Ammon's horn (tissue), 1 donor: ENCODE measurements at places on chromosomes 7 and 10.

GRCh38 chr10:113035732-113036312 is 85.8 kb downstream of the TCF7L2 start:
- DNase-seq = no peak

DNA sequence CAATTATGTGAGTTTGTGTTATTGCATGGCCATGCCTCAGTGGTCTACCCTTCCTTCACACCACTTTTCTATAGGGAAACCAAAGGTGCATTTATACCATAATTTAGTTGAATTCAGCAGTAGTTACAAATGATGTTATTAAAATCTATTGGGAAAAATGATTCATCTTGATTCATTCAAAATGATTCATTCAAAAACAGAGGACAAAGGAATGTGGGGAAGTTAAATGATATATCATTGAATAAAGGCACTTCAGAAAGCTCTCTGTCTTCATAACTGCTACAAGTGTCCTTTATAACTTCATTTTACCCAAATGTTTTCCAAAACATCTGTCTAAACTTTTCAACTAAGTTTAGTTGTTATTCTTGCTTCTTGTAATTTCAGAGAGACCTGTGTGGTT is 722.9 kb downstream of the GRM8 start:
- no peak for DNase-seq

GRCh38 chr10:60349426-60349825 is 40.2 kb downstream of the ANK3 start:
- no peak for DNase-seq

DNA sequence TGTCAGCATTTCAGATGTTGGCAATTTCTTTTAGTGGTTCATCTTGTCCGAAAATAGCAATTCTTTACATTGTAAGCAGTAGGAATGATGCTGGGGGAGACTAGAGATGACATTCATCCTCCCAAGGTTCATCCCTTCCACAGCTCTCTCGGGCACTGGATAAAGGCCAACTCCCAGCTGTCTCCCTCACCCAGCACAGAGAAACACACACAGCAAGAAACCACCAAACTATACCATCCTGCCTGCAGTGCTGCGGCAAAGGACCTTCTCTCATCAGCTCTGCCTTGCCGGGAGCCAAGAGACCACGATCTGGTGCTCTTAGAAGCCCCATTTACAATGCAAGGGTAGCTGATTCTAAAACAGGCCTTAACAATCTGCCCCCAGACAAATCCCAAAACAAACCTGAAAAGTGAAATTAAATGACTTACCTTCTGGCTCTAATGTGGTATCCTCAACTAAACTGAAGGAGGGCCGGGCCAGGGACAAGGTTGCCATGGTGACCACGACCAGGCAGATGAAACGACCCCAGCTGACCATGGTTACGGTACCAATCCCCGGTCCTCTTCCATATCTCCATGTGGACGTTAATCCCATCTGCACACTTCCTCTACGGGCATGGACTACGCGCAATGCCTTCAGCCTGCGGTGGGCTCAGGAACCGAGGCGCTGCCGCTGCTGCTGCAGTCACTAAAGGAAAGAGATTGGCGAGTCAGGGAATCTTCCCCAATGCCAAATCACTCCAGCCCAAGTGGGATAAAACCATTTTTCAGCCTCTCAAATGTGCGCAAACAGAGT is 4.8 kb downstream of the FGFR2 start:
- DNase-seq = peak; percentile 63

DNA sequence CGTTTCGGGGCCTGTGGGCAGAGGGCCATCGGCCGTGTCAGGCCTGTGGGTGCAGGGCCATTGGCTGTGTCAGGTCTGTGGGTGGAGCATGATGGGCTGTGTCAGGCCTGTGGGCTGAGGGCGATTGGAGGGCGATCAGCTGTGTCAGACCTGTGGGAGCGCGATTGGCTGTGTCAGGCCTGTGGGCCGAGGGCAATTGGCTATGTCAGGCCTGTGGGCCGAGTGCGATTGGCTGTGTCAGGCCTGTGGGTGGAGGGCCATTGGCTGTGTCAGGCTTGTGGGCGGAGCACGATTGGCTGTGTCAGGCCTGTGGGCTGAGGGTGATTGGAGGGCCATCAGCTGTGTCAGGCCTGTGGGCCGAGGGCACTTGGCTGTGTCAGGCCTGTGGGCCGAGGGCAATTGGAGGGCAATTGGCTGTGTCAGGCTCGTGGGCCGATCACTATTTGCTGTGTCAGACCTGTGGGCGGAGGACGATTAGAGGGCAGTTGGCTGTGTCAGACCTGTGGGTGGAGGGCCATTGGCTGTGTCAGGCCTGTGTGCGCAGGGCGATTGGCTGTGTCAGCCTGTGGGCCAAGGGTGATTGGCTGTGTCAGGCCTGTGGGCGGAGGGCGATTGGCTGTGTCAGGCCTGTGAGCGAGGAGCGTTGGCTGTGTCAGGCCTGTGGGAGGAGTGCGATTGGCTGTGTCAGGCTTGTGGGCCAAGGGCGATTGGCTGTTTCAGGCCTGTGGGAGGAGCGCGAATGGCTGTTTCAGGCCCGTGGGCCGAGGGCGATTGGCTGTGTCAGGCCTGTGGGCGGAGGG is 54.1 kb downstream of the DYNC2I1 start:
- no peak for DNase-seq

DNA sequence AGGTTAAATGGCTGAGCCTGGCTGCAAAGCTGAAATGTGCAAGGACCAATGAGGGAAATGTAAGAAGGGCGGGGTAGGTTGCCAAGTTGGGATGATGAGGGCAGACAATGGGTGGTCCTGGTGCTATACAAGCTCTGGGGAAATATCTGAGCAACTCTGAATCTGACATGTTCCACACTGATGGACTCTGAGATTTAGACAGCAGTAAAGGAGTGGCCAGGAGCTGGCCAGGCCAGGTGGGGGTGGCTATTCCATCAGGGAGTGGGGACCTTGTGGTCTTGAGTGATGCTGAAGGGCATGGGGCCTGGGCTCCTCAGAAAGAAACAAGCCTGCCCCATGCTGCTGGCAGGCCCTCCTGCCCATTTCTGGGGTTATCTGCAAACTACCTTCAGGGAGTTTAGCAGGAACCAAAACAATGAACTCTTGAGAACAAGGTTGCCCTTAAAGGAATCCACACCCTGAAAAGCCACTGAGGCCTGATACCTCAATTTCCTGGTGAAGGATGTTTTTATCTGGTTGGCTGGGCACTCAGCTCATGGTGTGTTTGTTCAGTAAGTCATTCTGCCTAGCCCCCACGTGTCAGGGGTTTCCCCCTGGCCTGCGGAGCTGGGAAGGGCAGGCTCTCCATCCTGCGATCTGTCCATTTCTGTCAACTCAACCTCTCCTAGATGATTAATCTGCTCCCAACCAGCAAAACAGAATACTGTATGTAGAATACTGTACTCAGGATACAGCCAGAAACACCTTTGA is 143.3 kb upstream of the TNS3 start:
- DNase-seq = no peak

- DNase-seq = peak; percentile 53
Measured at GRCh38 chr7:139799586-139799985, 21.8 kb upstream of the HIPK2 start.

GRCh38 chr10:98309366-98310355 is 41.7 kb upstream of the LOXL4 start:
- peak; percentile 86 for DNase-seq

DNA sequence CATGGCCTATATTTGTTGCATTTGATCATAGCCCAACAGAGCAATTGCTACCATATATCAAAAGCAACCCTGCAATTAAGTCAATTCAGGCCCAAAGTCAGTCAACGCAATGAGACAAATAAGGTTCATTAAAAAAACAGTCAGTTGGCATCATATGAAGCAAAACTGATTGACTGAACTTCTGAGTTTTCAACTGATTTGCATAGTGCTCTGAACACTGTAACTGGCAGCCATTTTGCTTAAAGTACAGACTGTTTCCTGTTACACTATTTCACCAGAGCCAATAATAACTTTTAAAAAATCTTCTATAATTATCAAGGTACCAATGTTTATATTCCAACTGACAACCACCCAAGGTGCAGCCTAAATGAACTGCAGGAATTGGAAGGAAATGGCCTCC is 68.4 kb upstream of the RAPGEF5 start:
- DNase-seq = no peak

DNA sequence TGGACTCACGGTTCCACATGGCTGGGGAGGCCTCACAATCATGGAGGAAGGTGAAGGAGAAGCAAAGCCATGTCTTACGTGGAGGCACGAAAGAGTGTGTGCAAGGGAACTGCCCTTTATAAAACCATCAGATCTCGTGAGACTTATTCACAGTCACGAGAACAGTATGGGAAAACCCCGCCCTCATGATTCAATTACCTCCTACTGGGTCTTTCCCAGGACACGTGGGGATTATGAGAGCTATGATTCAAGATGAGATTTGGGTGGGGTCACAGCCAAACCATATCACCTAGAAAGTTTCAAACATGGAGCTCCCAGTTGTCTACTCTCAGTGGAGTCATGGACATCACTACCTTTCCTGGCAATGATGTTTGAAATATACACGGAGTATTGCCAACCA is 49.6 kb downstream of the CYCS start:
- no peak for DNase-seq

- DNase-seq = peak; percentile 60
Measured at GRCh38 chr10:102646610-102647442, 2.5 kb downstream of the TRIM8 start.

DNA sequence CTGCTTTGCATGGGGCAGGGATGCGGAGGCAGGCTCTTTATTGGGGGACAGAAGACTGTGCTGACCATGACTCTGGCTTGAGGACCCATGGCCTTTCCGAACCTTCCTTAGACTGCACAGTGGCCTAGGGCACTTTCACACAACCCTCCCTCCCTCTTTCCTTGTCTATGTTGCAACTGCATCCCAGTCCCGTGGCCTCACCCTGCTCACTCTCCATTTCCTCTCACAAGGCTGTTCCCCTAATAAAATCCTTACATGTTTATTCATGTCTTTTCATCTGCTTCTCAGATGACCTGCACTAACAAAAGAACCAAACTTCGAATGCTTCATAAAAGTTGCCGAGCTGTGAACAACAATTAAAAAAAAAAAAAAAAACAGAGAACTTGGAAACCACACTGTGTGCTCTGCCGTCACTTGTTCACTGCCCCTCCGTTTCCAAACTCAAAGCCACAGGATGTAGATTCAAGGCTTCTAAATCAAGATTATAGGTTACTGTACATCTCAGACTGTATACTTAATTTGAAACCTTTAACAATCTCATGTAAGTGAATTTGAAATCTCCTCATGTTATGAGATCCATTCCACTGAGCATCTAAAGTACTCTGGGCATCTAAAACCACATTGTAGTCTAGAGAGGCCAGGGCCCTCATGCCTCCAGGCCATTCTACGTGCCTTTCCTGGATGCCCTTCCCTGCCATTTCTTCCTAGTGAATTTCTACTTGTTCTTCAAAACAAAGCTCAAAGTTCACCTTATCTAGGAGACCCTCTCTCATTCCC is 265.9 kb downstream of the SNX13 start:
- no peak for DNase-seq

DNA sequence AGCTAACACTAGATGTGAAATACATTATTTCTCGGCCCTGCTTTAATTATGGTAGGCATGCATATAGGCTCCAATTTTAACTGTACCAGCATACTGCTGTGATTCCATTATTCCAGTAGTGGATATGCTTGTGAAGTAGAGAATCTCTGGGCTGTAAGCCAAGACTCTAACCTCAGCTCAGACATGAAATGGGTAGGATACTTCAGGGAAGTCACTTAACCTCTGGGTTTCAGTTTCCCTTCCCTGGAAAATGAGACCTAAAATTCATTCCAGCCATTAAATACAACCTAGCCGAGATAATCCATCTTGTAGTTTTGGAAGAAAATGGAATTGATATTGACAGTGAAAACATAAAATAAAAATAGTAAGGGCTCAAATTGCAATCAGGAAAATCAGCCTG is 59.6 kb upstream of the TRIL start:
- DNase-seq = no peak

- no peak for DNase-seq
Measured at GRCh38 chr10:63273577-63273976, 140.4 kb downstream of the NRBF2 start.

- no peak for DNase-seq
Measured at GRCh38 chr7:96952974-96953391, 52.4 kb upstream of the DLX6 start.

GRCh38 chr7:33400214-33400538 is 270.8 kb downstream of the BBS9 start:
- no peak for DNase-seq

DNA sequence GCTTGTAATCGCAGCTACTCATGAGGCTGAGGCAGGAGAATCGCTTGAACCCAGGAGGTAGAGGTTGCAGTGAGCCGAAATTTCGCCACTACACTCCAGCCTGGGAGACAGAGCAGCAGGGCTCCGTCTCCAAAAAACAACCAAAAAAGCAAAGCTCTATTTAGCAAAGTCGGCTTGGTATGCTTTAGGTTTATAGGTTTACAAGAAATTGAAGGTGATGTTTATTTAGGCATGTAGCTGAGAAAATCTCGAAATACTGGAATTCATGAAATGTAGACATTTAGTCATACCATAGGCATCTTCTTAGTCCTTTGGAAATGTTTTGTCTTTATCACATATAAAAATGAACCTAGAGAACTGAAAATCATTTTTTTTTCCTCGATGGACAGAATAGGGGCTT is 453.8 kb upstream of the ANKRD30A start:
- DNase-seq = no peak

GRCh38 chr7:27316311-27316710 is 73.7 kb downstream of the EVX1 start:
- DNase-seq = no peak

GRCh38 chr10:75038335-75038734 is 73.1 kb upstream of the SAMD8 start:
- DNase-seq = no peak

GRCh38 chr10:110859973-110860376 is 11.8 kb upstream of the PDCD4 start:
- DNase-seq = peak; percentile 47

DNA sequence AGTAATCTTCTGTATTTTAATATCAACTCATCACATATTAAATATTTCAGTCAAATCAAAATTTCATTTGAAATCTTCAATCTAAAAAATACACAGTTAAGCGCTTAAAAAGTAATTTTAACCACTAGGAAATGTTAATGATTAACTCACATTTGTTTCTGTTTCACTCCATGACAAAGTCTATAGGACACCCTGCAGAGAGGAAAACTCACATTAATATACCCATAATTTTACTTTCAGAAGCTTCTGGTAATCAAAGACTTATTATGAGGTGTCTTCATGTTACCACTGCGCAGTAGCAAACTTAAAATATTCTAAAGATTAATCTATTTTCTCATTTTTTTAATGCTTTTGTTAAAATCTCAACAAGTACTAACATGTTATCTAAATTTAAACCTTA is 41.0 kb upstream of the ZNF518A start:
- DNase-seq = no peak

DNA sequence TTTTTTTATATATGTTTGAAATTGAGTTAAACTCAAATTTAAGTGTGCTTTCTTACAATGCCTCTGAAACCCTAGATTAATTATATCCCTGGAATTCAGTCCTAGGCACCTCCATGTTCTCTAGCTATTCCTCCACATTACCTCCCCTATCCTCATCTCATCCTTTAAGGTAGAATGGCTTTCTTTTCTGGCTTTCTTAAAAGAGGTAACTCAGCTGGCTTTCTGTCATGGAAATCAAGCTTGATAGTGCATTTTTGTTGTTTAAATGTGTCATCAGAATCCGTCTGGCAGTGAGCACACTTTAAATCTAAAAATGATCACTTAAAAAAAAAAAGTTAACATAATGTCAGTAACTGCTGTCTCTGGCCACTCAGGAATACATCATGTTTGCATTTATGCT is 42.2 kb downstream of the AHR start:
- DNase-seq = no peak
